ENCODE measurements at places on chromosomes 6 and 20. TPM values are rescaled to one million over a fixed set of nuclear protein-coding genes. Genes with fewer than 3 reads are reported as not detected.

DNA sequence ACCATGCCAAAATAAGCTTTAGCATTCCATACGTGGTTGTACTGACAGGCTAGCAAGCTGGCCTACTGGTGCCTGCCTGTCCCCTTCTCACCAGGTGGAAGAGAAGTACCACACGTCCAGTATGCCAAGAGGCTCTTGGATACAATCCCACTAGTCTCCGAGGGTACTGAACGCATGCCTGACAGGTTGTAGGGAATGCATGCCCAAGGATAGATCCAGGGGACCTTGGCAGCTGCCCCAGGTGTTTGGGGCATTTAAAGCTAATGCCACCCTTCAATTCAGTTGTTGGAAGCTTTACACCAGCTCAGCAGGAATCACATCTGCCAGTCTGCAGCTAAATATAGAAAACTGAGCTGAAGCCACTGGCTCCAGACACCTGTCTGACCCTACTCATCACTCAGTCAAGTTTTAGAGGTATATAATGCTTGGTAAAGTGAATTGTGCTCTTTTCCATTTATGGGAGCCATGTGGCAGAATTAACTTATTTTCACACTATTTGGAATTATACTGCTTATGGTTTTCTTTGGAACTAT, 4.9 kb downstream of the TUBB2B start:
- no peak for DNase-seq

GRCh38 chr6:109393886-109394281, 11.6 kb upstream of the CD164 start:
- no peak for DNase-seq

- no peak for DNase-seq
Measured at GRCh38 chr6:28876710-28877109, 47.1 kb downstream of the TRIM27 start.

DNA sequence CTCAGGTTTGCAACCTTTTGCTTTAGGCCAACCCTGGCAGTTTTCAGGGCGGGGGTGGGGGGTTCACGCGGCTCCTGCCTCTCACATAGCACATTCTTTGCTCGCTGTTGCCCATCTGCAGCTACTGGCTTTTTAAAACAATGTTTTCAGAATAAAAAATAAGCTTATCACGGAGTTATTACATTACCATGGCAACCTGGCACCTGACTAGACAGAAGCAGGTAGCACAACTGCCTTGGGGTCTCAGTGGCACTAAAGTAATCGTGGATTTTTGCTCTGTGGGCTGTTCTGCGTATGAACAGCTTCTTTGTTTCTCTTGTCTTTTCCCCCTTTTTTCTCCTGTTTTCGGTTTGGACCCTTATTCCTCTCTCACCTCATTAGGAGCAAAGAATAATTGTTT, 9.1 kb upstream of the MANBAL start:
- no peak for DNase-seq

DNA sequence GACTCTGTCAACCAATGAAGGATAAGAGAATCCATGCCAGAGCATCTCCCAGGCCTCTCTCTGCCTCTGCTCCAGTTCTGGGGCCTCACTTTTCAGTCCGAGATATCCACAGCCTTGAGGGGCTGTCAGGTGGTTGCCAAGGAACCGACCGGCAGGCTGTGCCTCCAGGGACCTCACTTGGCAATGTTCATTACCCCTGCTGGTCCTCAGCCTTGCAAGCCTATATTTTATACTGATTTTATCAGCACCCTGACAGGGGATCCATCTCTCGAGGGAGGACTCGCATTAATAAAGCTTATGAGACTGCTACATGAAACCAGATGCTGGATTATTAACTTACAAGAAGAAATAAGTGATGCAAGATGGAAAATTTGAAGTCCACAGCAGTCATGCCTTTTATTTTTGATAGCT, 39.9 kb downstream of the TMC2 start:
- DNase-seq = no peak

GRCh38 chr20:35523298-35523888, 6.1 kb downstream of the C20orf173 start:
- DNase-seq = no peak

Gene PAK5
- total RNA-seq = 0.44 TPM

DNA sequence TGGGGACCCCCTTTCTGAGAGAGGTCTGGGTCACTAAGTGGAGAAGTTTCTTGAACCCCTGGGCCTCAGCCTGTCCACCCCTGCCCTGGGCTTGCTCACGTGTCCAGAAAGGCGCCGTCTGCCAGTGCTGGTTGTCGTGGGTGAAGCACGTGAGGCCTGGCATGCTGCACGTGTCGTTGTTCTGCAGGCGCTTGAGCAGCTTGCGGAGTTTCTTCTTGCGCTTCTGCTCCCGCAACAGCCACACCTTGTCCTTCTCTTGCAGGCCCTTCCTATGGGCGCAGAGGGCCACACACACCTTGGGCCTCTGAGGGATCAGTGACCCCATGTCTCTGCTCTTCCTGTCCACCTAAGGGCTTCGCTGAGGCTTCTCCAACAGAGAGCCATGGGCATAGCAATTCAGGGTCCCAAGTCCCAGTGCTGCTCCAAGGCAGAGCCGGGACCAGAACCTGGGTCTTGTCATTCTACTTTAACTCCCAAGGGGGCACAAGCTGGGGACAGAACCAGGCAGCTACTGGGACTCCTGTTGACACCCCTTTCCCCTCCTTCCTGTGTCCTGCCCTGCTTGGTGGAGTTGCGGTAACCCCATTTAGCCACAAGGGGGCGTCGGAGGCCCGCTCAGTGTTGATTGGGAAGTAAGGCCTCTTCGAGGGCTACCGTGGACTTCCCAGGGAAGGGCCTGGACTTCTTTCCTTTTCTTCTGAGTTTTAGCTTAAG, 121.8 kb downstream of the SULF2 start:
- DNase-seq = peak; percentile 99

Gene FAM209B
- total RNA-seq = 0.82 TPM

Gene DNMT3B
- 1,016 TPM for total RNA-seq

DNA sequence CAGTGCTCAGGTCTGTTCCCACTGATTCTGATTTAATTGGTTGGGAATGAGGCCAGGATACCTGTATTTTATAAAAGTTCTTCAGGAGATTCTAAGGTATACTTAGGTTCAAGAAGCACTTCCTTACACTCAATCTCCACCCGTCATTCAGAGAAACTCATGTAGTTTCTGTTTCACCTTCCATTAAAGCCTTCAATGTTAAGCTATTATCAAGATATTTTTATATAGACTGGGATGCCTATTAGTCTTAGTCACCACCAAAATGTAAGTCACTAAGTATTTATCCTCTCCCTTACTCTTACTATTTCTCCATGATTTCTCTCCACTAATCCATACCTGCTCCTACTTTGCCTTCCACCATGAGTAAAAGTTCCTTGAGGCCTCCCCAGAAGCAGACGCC, 38.1 kb upstream of the GCLC start:
- no peak for DNase-seq

DNA sequence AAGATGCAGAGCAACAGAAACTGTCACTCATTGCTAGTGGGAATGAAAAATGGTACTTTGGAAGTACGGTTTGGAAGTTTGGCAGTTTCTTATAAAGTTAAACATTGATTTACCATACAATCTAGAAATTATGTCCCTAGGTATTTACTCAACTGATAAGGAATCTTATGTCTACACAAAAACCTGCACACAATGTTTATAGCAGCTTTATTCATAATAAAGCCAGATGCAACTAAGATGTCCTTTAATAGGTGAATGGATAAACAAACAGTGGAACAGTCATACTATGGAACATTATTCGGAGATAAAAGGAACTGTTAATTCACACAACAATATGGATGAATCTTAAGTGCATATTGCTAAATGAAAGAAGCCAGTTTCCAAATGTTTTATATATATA, 96.2 kb upstream of the SIRPA start:
- DNase-seq = no peak

- DNase-seq = no peak
Measured at GRCh38 chr6:107344981-107345380, 114.4 kb downstream of the PDSS2 start.

- no peak for DNase-seq
Measured at GRCh38 chr6:136963259-136963658, 41.2 kb downstream of the SLC35D3 start.

DNA sequence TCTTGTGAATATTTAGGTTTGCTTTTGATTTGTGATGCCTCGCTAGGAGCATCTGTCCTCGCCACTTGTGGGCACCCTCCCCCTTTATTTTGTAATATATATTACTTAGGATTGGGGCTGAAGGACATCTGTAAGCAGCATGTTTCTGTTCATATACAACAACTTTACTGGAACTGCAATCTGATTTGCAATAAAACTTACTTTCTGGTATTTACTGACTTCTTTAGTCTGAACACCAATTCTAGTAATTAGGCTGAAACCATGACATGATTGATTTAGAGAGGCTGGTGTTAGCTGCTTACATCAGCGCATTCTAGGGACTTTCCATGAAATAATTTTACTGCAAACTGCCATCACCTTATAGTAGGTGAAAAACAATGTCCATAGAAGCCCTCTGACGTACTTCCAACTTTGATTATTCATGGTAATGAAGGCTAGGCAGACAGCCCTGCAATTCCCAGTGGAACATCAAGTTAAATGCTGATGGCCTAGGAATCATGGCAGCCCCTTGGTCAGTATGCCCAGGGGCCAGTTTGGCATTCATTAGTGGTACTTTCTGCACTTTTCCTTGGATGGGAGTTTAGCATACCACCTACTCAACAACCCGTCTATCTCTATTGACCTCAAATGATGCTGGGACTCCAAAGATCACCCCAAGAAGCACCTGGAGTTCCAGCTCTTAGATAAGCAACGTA, 132.9 kb upstream of the MCHR2 start:
- no peak for DNase-seq

- no peak for DNase-seq
Measured at GRCh38 chr20:47753576-47754387, 31.5 kb downstream of the SULF2 start.

DNA sequence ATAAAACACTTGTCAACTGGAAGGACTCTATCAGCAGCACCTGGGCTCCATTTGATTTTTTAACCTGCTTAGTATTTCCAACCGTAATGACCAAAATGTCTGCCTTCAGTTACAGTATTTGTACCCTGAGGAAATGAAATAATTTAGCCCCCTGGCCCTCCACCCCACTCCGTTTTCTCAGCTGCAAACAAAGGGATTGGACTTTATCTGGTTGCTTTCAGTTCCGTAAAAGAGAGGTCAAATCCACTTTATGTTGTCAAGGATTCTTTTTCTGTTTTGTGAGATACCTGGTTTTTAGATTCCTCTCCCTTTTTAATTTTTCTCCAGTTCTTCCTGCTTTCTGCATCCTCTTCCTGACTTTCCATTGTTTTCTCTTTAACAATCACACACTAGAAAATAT, 64.4 kb upstream of the BMP2 start:
- no peak for DNase-seq

GRCh38 chr6:167907837-167908681, 81.3 kb downstream of the AFDN start:
- no peak for DNase-seq

DNA sequence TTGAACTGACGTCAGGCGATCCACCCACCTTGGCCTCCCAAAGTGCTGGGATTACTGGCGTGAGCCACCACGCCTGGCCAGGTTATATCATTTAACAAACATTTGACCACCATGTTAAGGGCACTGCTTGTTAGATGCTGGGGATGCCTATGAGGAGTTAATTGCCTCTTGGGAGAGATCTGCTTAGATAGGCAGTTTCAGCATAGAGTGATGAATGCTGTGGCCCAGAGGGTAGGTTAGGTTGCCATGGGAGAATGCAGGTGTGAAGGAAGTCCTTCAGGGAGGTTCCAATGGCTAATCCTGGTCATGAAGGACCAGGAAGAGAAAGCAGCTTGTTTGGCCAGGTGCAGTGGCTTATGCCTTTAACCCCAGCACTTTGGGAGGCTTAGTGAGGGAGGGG, 17.0 kb downstream of the PHF20 start:
- no peak for DNase-seq
